Cortex of kidney (tissue), 1 donor: ENCODE measurements at places on chromosomes 12 and 14.

- DNase-seq = no peak
Measured at GRCh38 chr12:49552014-49552413, 13.2 kb downstream of the KCNH3 start.

DNA sequence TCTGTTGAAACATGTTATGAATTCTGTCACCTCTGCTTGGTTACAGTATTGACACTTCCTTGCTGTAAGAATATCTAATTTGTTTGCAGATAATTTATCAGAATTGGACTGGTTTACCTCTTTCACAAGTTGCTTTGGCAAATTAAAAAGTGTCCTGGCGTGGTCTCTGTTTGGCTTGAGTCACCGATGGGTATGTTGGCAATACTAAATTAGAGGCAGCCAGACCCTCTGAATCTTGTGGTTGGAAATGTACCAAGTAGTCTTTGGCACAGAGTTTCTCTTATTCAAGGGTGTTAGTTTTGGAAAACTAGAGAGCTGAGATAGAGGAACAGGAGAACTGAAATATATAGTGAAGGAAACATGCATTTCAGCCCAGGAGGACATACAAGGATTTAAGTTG lies 521.1 kb upstream of the MGAT4C start:
- no peak for DNase-seq

DNA sequence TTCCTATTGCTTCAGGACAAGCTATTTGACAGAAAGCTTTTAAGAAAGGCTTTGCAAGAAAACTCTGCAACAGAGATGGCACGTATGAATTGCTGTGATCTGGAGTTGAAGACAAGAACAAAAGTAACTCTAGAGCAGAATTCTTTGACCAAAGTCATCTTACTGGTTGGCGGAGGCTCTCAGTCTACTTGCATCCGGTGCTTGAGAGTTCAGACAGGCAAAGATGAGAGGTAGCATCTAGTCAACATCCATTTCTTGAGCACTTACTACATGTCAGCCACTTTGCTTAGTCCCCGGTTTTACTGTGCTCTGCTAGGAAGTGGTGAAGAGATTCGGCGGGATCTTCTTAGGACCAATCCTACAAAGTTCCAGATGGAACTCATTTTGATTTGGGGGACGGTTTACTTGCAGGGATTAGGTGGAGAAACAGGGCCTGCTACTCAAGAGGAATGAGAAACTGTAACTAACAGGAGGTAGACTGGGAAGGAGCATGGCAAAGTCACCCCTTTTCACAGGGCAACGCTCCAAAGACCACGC lies 404 bp upstream of the CCDC91 start:
- DNase-seq = no peak

DNA sequence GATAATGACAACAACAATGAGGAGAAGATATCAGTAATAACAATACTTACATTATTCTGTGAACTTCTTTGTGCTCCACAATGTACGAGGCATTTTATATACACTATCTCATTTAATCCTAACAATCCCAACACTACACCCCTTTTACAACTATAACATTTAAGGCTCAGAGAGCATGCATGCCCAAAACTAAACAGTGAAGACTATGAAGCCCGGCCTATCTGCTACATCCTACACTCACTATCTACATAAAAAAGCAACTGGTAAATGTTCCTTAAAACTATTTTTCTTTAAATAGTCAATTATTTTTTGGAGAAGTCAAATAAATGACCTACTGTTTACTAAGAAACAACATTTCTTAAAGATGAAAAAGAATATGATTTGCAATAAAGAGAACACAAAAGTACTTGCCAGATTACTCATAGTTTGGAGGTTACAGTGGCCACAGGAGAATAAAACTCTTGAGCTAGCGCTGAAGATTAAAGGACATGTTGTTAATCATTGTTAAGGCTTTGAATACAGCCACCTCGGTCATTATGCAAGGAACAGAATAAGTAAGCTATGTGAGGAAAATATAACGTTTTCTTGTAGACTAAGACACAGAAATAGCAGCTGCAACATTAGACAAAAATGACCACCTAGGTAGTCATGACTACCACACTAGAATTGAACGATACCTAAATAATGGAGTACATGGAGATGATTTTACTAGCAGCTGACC lies 56.7 kb downstream of the EPS8 start:
- no peak for DNase-seq

GRCh38 chr12:107284692-107285091 lies 191.3 kb upstream of the CRY1 start:
- DNase-seq = no peak

GRCh38 chr12:89671469-89671868 lies 37.2 kb downstream of the ATP2B1 start:
- DNase-seq = no peak

DNA sequence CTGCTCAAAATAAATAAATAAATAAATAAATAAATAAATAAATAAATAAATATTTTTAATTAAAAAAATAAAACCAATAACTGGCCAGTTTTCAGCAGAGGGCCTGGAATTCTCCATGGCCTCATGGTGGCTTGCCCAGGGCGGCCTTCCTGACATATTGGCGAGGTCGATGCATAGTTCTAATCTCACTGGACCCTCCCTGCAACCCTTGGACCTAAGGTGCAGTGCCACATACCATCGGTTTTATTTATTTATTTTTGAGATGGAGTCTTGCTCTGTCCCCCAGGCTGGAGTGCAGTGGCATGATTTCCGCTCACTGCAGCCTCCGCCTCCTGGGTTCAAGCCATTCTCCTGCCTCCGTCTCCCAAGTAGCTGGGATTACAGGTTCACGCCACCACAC lies 3.9 kb upstream of the VSIG10 start:
- DNase-seq = no peak

GRCh38 chr12:99948370-99948769 lies 36.4 kb downstream of the ANKS1B start:
- DNase-seq = no peak

GRCh38 chr12:77816196-77816595 lies 14.5 kb upstream of the NAV3 start:
- DNase-seq = no peak

GRCh38 chr12:115944837-115945490 lies 332.5 kb downstream of the MED13L start:
- DNase-seq = no peak

- DNase-seq = no peak
Measured at GRCh38 chr14:56153267-56153666, 35.1 kb downstream of the PELI2 start.

GRCh38 chr14:66485910-66486421 lies at the start of gene CCDC196:
Gene CCDC196, plus strand, starts transcription at chr14:66486371. Its CDS starts 132 bp downstream, at chr14:66486503.
- DNase-seq = no peak

DNA sequence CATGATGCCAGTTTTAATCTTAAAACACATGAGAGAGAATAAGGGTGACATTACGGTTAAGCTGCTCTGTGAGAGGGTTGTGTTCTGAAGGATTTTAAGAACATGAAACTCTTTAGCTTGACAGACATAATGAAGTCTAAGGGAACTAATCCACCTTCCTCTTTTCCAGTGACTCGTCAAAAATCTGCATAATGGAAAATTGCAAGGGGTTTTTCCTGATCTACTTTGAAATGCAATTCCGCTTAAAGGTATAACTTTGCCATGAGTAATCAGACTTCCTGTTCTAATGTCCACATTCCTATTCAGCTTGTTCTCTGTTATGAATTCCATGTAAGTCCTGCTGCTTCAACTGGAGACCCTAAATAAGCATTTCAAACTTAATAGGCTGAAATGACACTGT lies at the start of gene ZNF705A:
Gene ZNF705A, plus strand, starts transcription at position 171 of the 400 bp plus-strand sequence. CDS start 15,611 bp downstream, outside the sequence.
- no peak for DNase-seq

DNA sequence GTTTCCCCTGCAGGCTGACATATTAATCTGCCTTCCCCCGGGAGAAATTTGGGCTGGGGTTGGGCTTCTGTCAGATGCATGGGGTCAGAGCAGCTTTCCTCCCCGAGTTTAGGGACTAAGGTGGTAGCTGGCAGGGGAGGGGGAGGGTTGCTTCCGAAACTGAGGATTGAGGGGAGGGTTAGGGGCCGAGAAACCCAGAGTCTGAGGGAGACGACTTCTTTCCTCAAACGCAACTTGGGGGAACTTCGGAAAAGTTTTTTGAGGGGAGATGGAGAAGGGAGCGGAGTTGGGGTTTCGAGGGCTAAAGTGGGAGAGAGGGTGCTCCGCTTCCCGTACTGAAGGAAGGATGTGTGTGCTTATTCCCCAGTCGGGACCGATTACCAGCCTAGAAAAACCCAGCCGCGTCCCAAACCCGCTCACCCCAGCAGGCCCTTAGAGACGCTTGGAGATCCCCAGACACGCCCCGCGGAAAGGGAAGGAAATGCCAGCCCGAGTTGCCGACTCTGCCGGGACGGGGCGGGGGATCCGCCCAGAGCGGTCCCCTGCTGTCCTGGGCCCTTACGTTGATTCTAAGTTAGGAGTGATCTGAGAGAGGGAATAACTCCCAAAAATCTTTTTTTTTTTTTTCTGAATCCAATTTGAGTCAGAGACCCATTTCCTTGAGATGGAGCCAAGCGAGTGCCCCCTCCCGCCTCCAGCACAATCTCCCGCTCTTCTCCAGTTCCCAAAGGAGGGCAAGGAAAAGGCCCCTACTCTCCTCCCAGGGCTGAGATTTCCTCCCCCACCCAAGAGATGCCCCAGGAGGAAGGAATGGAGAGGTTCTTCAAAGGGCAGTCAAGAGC lies 61.9 kb downstream of the SMUG1 start:
- no peak for DNase-seq

- DNase-seq = no peak
Measured at GRCh38 chr12:14695715-14696141, 671 bp downstream of the GUCY2C start.

DNA sequence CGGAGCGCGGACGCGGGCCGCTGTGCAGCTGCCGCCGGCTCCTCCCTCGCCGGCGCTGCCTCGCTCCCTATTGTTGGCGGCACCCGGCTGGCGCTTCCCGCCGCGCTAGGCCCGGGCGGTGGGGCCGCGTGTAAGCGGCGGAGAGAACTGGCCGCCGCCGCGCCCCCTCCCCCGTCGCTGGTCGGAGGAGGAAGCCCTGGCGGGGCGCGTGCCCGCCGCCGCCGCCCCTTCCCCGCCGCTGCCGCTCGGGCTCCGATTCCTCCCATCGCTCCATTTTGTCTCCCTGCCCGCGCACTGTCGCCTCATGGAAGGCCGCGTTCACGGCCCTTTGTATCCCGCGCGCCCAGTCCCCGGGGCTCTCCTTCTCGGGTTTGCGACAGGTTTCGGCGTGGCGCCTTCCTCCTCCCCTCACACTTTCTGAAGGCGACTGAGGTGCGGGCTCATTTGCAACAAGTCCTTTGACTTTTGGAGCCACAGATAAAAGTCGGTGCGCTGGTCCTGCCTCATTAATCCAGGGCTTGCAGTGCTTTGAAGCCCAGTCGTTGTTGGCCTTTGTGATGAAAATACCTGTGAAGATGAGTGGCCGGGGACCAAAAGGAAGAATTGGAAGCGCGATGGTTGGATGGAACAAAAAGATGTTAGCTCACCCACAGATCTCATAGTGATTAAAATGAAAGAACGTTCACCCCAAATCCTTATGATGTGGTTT lies 707 bp downstream of the CPSF6 start:
- DNase-seq = no peak

- DNase-seq = no peak
Measured at GRCh38 chr12:6317693-6318439, 7.4 kb downstream of the PLEKHG6 start.

DNA sequence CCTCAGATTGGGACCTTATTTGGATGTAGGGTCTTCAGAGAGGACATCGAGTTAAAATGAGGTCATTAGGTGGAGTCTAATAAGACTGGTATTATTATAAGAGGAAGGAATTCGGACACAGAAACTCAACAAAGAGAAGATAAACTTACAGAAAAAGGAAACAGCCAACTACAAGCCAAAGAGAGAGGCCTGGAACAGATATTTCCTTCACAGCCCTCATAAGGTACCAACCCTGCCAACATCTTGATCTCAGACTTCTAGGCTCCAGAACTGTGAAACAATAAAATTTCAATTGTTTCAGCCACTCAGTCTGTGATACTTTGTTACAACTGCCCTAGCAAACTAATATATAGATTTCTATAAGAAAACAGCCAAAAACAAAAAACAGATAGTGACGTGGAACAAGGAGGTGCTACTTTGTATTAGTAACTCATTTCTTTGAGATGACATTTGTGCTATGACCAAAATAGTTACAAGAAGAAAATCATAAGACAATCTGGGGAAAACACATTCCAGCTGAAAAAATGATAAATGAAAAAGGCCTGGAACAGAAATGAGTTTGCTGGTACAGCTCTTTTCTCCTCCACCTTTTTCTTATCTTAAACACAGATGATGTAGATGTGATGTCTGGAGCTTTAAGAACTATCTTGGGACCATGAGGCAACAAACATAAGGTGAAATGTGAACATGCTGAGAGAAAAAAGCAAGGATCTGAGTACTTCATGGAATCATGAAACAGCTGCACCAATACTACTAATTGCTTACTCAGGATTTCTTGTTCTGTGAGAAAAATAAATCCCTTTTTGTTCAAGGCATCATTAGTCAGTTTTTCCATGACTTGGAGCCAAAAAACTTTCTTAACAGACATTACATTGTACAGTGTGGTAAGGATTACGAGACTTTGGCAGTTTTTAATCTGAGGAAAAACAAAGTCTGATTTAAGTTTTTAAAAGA lies 243.2 kb downstream of the ANO6 start:
- no peak for DNase-seq

DNA sequence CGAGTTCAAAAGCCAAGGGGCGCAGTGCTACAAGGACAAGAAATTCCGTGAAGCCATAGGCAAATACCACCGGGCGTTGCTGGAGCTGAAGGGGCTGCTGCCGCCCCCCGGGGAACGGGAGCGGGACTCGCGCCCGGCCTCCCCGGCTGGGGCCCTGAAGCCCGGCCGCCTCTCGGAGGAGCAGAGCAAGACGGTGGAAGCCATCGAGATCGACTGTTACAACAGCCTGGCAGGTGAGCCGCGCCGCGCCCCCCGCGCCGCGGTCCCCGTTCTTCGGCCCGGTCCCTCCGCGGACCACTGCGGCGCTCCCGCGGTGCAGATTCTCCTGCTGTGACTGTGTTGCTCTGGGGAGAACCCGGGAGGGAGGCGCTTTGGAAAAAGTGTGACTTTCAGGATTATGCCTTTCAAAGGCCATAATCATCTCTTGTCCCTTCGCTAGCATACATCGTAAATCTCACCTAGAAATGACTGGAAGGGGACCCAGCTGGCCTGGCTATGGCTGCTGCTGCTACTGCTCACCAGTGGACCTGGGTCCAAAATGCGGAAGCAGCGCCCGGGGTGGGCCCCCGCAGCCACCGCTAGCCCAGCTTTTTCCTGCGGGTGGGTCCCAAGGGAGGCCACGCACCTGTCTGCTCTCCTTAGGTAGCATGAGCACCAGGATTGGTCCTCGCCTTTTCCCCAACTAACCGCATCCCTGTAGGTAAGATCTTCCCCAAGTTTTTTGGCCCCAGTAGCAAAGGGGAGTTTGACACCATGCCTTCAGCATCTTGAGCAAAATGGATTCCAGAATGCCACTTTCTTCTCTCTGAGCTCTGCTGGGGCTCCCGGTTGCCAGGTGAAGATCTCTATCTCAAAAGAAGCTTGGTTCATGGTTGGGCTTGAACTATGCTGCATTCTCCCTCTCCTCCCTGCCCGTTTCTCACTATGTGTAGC lies 853 bp downstream of the TTC9 start:
- DNase-seq = no peak

GRCh38 chr12:89899651-89900050 lies 191.0 kb upstream of the ATP2B1 start:
- no peak for DNase-seq
